ENCODE measurements at places on chromosomes 3 and 15.

- H3K27ac ChIP-seq, result no peak overlapping the region
- no peaks in the 10 kb centered on the region for H3K27me3 ChIP-seq
- DNase-seq, result no peak
- no peaks in the 10 kb centered on the region for H3K4me1 ChIP-seq
- no peak overlapping the region for H3K4me3 ChIP-seq
- H3K36me3 ChIP-seq, result peaks cover 45% of the 10 kb centered on the region
Measured at GRCh38 chr3:63979093-63979885, 44.0 kb downstream of the PSMD6 start.

DNA sequence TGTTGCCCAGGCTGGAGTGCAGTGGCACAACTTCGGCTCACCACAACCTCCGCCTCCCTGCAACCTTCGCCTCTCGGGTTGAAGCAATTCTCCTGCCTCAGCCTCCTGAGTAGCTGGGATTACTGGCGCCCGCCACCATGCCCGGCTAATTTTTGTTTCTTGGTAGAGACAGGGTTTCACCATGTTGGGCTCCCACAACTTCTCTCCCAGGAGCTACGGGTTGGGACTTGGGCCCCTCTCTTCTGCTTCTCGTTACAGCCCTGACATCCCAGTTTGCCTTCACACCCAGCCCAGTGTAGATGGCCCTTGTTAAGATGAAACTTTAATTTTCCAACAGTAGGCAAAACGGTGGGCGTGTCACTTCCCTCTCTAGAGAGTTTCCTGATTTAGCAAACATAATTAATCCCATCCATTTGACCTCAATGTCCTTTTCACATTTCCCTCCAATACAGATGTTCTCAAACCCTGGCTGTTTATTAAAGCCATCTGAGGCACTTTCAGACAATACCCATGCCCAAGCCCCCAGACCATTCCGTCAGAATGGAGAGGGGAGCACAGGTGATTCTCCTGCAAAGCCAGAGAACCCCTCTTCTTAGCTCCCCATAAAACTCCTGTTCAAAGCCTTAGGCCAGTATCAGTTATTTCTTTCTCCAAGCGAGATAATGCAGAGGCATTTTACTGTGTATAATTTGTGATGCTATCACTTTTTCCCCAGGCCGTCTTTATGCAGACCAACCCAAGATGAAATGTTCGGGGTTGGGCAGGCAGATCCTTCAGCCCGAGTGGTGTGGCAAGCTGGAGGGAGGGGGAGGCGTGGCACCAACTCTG is 245.7 kb downstream of the XXYLT1 start:
- H3K27ac ChIP-seq, result no peak overlapping the region
- no peak for DNase-seq
- no peaks in the 10 kb centered on the region for H3K4me1 ChIP-seq

DNA sequence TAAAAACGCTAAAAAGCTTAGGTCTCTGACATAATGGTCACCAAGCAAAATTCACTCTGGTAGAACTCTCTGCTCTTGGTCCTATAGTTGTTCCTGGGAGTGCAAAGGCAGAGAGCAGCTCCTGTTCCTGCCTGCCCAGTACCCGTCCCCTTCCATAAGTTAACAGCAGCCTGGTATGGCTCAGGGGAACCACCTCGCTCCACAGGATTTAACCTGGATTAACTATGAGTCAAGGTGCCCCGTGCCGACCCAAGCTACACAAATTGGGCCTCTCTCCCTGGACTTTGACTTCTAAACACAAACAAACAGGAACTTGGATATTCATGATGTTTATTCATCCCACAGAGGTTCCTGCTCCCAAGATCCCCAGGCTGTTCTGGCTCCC is 32.1 kb downstream of the SCAP start:
- DNase-seq, result no peak
- H3K4me3 ChIP-seq, result no peak overlapping the region
- peaks cover 36% of the 10 kb centered on the region for H3K36me3 ChIP-seq
- no peak overlapping the region for H3K27ac ChIP-seq

GRCh38 chr3:187290503-187290902 is 1.0 kb downstream of the MASP1 start:
- H3K4me1 ChIP-seq, result no peaks in the 10 kb centered on the region
- no peak for DNase-seq
- H3K27me3 ChIP-seq, result no peaks in the 10 kb centered on the region
- no peaks in the 10 kb centered on the region for H3K36me3 ChIP-seq
- H3K27ac ChIP-seq, result no peak overlapping the region
- no peak overlapping the region for H3K4me3 ChIP-seq

DNA sequence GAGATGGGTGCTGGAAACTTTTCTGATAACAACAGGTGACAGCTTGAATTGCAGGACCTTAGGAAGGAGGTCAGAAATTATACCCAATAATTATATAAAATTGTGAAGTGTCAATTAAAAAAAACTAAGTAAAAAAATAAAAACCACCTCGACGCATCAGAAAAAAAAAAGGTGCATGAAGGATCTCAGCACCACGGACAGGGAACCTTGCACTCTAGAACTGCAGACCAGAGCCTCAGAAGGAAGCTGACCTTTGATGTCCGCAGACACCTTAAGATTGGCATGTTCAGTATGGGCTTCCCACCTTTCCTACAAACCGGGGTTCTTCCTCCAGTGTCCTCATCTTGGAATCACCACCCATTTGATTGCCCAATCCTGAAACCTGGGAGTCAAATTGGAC is 60.9 kb downstream of the SCN10A start:
- H3K4me1 ChIP-seq, result no peaks in the 10 kb centered on the region
- peaks cover 11% of the 10 kb centered on the region for H3K27me3 ChIP-seq
- H3K27ac ChIP-seq, result no peak overlapping the region
- no peak for DNase-seq

GRCh38 chr3:11088831-11089230 is 65.5 kb upstream of the HRH1 start:
- no peaks in the 10 kb centered on the region for H3K36me3 ChIP-seq
- no peak overlapping the region for H3K27ac ChIP-seq
- H3K4me1 ChIP-seq, result no peaks in the 10 kb centered on the region
- DNase-seq, result no peak
- H3K4me3 ChIP-seq, result no peak overlapping the region
- H3K27me3 ChIP-seq, result no peaks in the 10 kb centered on the region

DNA sequence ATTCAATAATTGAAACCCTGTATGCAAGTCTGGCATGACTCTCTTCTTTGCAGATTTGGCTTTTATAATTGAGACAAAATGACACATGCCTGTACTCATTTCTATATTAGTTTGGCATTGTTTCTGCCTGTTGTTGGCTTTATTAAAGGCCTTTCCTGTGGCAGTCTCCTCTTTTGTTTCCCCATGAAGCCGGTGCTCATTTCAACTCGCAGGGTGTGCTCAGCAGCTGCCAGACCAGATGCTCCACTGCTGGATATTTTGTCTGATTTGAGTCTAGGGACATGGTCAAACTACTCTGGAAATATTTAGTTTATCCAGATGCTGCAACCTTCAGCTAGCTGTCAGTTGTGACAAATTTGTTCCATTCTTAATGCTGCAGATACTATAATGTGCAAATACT is 445.3 kb downstream of the NAALADL2 start:
- no peaks in the 10 kb centered on the region for H3K27me3 ChIP-seq
- no peaks in the 10 kb centered on the region for H3K4me1 ChIP-seq
- no peaks in the 10 kb centered on the region for H3K36me3 ChIP-seq
- no peak for DNase-seq
- H3K4me3 ChIP-seq, result no peak overlapping the region

- H3K27ac ChIP-seq, result no peak overlapping the region
- H3K36me3 ChIP-seq, result no peaks in the 10 kb centered on the region
- DNase-seq, result no peak
- no peaks in the 10 kb centered on the region for H3K27me3 ChIP-seq
- H3K4me3 ChIP-seq, result no peak overlapping the region
Measured at GRCh38 chr3:120170223-120170622, 76.0 kb upstream of the GSK3B start.

DNA sequence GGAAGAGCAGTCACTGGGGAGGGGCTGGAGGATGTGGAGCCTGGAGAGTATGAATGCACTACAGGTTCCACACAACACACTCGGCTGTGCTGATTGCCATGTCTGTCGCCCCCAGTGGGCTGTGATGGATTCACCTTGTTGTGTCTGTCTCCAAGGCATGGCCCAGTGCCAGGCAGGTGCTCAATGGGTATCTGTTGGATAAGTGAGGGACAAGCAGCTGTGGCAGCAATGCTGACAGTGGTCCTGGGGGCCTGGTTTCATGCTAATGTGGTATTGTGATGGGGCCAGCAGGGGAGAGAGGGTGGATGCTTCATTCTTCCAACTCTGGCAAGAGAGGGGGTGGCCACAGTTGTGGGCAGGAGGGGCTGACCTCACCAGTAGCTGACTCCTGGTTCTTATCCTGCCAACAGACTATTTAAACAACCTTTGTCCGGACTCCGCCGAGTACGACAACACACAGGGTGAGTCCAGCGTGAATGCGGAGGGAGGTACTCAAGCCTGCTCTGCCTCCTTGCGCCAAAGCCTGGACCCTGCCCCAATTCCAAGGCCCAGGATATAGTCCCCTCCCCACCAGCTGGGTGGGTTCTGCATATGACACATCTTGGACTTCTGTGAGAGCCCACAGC is 47.3 kb upstream of the NR2C2 start:
- H3K27me3 ChIP-seq, result no peaks in the 10 kb centered on the region
- H3K27ac ChIP-seq, result no peak overlapping the region
- DNase-seq, result no peak

DNA sequence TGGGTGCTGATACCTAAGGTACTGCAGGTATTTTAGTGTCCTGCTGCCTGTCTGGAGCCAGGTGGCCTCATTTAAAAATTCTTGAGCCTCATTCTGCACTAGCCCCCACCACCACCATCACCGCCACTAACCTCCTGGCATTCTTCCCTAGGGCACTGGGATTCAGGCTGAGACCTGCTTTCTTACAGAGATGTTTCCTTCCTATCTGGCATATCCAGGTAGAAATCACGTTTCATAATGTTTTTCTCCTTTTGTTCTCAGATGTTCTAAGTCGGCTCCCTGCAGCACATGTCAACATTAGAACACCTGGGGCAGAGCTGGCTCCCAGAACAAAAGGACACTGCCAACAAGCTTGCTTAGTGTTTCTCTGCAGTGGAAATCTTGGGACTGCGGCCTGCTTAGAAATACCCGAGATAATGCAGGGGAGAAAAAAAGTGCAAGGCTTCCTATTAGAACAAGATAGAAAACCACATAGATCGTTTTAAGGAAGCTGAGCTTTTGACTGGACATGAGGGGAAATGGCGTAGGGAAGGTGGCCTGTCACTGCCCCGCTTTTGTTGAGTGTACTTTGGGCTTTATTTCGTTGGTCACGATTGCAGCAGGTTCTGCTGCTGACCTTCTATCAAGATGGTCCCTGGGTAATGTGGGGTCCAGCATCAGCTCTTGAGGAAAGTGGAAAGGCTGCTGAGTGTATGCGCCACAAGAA is 59.6 kb upstream of the PPARG start:
- no peak for DNase-seq
- H3K27me3 ChIP-seq, result no peaks in the 10 kb centered on the region
- H3K4me3 ChIP-seq, result no peak overlapping the region

GRCh38 chr3:149276619-149277018 is 55.0 kb upstream of the CP start:
- DNase-seq, result no peak
- H3K4me3 ChIP-seq, result no peak overlapping the region
- no peak overlapping the region for H3K27ac ChIP-seq
- H3K4me1 ChIP-seq, result peaks cover 9% of the 10 kb centered on the region
